ENCODE measurements at places on chromosomes 13 and 19.

GRCh38 chr19:46714444-46715106, 2.3 kb downstream of the PRKD2 start:
- no peak for DNase-seq

- DNase-seq = peak; percentile 42
These were observed 199.1 kb downstream of the DCT start for GRCh38 chr13:94280349-94280748.

DNA sequence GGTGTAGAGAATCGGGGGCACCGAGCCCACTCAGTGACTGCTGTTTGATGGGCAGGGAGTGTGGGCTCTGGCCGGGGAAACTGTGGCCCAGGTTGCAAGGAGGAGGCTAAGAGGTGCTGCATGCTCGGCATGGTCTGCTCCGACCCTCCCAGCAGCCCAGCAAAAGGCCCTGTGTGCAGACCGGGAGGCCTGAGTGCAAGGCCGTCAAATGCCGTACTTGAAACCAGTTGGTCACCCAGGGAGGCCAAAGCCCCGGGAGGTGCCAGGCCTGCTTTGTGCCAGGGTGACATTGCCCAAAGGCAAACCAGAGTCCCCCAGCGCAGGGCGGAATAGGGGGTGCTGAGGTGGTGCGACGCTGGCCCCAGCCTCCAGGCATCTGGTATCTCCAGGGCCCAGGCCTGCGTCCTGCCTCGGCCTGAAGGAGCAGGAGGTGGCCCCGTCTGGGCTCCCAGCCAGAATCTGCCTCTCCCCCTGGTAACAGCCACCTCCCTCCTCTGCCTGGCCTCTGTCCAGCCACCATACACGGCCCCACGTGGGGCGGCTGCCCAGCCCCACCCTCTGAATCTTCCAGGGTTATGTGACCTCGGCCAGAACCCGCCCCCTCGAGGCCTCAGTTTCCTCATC, 4.0 kb downstream of the PIK3R2 start:
- no peak for DNase-seq

- no peak for DNase-seq
These were observed 43.9 kb downstream of the TNFSF13B start for GRCh38 chr13:108313382-108313781.

- DNase-seq = no peak
These were observed 3.3 kb upstream of the PHLDB3 start for GRCh38 chr19:43507880-43508279.

DNA sequence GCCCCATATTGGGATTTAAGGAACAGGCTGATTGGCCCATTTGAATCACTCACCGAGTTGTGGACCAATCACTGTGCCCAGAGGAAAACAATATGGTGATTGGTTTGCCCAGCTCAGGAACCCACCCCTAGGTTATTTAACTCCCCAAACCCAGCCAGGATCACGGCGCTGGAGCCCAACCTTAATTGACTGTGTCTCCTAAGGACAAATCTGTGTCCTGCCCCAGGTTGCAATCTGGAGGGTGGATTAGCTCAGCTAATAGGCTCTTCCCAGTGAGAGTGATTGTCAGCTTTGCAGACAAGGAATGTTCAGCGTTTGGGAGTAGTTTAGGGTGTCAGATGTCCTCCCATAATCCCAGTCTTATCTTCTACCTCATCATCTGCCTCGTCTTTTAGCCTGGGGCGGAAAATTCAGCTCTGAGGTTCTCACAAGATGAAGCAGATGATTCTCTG, 3.5 kb upstream of the ZNF358 start:
- DNase-seq = no peak

- no peak for DNase-seq
These were observed 2.0 kb upstream of the KCNN4 start for GRCh38 chr19:43782689-43783231.

DNA sequence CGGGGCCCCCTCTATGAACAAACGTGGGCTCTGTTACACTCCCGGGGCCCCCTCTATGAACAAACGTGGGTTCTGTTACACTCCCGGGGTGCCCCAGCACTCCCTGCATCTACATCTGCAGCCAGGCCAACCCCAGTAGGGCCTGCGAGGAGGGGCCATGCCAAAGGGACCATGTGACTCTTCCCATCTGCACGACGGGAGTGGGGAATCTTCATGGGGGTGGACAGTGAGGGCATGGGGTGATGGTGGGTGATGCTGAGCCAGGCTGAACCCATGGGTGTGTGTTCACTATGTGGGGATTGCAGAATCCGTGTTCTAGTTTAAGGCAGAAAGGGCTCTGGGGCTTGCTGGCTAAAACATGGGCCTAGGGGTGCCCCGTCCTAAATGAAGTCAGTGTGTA, 69.9 kb upstream of the ARHGEF7 start:
- no peak for DNase-seq

GRCh38 chr13:34462843-34463242, 479.2 kb upstream of the NBEA start:
- peak; percentile 16 for DNase-seq

- DNase-seq = no peak
These were observed 16.3 kb downstream of the ELAVL1 start for GRCh38 chr19:7989071-7989575.

DNA sequence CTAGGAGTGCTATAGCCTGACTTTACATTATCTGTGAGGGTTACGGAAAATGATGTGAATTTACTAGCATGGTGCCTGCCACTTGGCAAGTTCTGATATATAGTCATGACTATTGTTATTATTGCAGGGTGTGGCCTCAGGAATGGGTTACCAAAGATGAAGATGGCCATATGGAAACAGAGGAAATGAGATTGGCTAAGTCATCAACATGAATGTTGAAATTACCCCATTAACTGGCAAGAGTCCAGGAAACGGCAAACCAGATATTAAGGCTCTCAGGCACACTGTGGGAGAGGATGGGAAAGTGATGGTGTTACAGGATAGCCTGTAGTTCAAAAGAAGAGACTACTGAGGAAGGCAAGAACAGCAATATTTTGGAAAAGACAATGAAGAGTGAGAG, 183.3 kb downstream of the KCNRG start:
- DNase-seq = no peak

GRCh38 chr19:15538774-15539173, 30.4 kb downstream of the CYP4F22 start:
- DNase-seq = no peak

GRCh38 chr19:32373585-32374295, 28.3 kb downstream of the ZNF507 start:
- peak; percentile 96 for DNase-seq

DNA sequence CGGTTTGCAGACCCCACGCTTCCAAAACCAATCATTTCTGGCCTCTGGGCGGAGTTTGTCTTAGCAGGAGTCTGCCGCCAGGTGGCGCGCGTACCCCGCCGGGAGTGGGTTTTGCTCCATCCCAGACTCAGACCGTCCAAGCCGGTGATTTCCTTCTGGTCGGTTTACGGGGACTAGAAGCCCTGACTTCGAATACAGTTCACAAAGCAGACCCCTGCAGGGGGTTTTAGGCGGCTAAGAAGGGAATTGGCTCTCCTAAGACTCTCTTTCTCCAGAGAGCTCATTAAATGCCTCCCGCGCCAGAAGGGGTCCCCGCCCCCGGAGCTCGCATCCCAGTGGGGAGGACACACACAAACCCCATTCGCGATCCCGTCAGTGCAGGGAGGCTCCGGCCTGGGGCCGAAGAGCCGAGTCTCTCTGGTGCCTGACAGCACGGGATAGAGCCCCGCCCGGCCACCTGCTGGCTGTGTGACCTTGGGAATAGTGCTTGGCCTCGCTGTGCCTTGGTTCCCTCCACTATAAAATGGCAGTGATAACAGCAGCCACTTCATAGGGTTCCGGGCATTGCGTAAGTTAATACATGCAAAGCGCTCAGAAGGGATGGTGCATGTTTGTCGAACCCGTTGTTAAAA, 8.6 kb upstream of the NUP62 start:
- peak; percentile 33 for DNase-seq

DNA sequence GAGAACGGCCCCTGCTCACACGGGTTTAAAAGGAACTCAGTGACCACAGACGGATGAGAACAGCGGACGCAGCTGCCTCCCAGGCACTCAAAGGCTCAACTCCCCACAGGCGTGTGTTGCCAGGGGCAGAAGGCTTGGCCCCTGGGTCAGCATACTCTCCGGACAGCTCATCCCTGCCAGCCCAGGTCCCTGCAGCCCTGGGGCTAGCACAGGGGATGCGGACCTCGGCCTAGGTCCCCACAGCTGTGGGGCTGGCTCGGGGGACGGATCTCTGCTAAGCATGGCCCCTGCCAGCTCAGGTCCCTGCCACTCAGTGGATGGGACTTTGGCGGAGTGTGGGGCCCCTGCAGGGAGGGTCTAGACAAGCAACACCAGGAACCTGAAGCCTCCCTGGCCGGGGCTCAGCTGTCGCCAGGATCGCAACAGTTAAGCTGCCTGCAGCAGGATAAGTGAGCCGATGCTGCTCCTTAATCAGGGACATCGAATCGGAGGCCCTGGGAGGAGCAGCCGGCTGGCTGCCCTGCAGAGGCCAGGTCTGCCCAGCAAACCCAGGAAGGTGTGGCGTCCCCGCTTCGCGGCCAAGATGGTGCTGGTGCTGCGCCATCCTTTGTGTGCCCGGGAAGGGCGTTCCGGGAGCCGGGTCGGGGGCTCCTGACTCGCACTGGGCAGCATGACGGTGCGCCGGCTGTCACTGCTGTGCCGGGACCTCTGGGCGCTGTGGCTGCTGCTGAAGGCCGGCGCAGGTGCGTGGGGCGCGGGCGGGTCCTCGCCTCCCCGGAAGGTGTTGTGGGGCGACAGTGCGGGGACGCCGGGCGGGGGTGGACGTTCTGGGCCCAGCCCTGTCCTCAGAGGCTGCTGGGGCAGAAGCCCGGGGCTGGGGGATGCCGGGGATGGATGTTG, 32.5 kb downstream of the MCF2L start:
- DNase-seq = no peak

DNA sequence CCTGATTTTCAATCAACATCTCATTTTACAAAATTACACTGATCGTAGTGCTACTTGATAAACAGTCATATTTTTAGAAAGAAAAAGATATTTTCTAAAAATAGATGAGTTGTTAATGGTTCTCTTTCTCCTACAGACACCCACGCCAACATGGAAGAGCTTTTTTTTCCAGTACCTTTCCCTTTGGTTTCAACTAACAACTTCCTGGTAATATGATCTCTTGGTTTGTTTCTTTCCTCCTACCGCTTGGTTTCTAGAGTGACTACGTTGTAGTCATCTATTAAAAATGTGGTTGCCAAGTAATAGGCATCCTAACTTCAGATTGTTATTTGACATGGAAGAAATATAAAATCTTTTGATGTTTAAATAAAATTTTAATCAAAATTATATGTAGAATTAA, 189.0 kb downstream of the LACC1 start:
- peak; percentile 50 for DNase-seq

DNA sequence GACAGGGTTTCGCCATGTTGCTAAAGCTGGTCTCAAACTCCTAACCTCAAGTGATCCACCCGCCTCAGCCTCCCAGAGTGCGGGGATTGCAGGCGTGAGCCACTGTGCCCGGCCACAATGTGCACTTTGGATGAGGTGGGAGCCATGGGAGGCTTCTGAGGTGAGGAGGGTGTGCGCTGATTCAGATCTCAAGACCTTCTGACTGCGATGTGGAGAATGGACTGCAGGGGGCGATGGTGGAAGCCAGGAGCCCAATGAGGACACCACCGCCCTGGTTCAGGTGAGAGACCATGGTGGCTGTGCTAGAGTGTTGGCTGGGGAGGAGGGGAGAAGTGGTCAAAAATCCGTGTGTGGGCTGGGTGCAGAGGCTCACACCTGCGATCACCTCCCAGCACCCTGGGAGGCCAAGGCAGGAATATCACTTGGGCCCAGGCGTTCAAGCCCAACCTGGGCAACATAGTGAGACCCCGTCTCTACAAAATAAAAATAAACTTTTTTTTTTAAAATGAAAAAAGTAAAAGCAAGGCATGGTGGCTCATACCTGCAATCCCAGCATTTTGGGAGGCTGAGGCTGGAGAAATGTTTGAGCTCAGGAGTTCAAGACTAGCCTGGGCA, 5.6 kb downstream of the INAFM1 start:
- no peak for DNase-seq

GRCh38 chr19:46946611-46947238, 72.9 kb upstream of the NPAS1 start:
- no peak for DNase-seq

GRCh38 chr19:33117501-33117900, 14.4 kb upstream of the WDR88 start:
- no peak for DNase-seq

GRCh38 chr13:34655554-34655953, 286.5 kb upstream of the NBEA start:
- no peak for DNase-seq

DNA sequence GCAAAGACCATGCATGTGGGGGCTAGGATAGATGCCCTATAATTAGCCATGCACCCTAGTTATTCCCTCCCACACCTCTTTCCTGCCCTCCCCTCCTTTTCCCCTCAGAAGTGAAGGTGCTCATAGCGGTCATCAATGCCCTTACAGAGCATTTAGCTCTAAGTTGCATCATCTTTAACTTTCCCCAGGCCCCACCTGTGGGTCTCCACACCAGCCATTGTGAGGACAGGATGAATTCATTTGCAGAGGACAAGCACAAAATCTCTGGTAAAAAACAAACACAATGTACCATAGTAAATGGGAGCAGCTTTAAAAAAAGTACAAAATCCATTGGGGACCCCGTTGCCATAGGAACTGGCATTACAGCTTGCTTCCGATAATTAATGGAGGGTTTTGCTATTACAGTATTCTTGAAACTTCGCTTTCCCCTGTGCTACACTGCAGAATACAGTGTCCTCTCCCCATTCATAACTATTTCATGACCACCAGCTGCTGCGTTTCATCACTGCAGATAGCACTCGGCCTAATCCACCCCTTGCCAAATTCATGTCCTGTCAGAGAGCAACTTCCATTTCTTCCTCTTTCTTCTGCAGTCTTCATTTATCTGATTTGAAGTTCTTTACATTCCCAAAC, 110.5 kb downstream of the ZDHHC20 start:
- DNase-seq = no peak

DNA sequence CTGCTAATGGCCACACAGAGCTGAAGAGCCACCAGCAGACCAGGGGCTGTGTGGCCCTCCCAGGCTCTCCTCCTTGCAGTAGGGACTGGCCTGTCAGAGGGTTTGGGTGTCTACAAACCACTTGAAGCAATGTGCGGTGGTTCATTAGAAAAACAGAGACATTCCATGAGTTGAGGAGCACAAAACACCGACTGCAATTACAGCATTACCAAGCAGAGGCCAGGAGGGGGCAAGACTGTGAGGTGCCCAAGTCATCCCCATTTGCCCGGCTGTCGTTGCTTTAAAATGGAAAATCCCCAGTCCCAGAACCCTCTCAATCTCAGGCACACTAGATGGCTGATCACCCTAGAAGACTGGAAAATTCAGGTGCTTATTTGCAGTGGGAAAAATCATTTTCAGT, 15.0 kb downstream of the TMTC4 start:
- DNase-seq = no peak

DNA sequence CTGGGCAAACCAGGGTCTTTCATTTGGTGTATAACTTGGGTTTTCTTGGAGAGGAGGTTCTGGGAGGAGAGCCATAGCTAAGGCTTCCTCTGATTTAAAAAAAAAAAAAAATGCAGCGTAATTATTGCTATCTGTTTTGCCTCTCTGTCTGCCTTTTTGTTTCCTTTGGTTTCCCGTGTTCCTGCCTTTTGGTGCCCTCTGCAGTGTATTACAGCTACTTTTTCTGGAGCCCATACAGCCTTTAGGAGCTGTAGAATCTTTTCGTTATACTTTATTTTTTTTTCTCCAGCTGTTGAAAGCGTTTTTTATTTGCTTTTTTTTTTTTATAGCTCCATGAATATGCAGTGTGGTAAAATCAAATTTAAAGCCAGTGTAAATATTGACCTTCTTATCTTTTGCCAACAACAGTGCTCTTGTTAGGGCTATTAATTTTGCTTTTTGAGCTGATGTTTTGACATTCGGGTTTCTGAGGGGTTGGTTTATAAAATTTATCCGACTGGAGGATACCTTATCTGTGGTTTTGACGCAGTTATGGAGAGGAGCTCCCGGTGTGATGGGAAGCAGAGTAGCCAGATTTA, 38.1 kb downstream of the ZNF493 start:
- no peak for DNase-seq
